Iris pigment epithelial cell (primary cell): ENCODE measurements at places on chromosomes 5 and 9.

GRCh38 chr5:86008293-86008692, 609.4 kb upstream of the COX7C start:
- no peak for DNase-seq

- DNase-seq = peak; percentile 74
These were observed 8.4 kb upstream of the RUSC2 start for GRCh38 chr9:35481347-35481975.

DNA sequence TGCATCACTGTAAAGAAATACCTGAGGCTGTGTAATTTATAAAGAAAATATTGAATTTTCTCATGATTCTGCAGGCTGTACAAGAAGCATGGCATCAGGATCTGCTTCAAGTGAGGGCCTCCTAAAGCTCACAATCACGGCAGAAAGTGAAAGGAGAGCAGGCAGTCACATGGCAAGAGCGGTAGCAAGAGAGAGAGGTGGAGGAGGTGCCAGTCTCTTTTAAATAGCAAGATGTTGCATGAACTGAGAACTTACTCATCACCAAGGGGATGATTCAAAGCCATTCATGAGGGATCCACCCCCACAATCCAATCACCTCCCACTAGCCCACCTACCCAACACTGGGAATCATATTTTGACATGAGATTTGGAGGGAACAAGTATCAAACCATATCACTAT, 184.5 kb upstream of the PAPPA start:
- peak; percentile 49 for DNase-seq

DNA sequence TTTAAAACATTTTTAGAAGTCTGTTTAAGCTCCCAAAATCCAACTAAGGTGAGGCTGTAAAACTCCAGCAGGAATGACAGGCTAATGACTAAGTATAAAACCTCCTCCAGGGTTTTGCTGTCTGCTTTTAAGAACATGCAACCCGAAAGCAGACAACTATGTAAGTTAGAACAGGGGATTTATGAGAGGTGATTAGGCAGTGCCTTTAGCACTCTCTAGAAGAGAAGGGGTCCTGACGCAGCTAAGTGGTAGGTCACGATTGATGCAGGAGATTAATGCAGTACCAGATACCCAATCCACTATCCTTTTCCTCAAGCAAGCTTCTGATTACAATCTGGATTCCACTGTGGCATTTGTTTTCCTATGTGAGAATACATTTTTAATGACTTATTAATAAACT, 25.9 kb downstream of the HOMER1 start:
- DNase-seq = no peak

- DNase-seq = peak; percentile 92
These were observed 119.8 kb downstream of the LPAR1 start for GRCh38 chr9:110918316-110919049.

- no peak for DNase-seq
These were observed 321.4 kb upstream of the SEMA6A start for GRCh38 chr5:116896001-116896400.

- DNase-seq = peak; percentile 57
These were observed 68.7 kb upstream of the ZNF618 start for GRCh38 chr9:113807173-113808061.

GRCh38 chr9:34988218-34989002, 1.1 kb upstream of the DNAJB5 start:
- DNase-seq = peak; percentile 22

DNA sequence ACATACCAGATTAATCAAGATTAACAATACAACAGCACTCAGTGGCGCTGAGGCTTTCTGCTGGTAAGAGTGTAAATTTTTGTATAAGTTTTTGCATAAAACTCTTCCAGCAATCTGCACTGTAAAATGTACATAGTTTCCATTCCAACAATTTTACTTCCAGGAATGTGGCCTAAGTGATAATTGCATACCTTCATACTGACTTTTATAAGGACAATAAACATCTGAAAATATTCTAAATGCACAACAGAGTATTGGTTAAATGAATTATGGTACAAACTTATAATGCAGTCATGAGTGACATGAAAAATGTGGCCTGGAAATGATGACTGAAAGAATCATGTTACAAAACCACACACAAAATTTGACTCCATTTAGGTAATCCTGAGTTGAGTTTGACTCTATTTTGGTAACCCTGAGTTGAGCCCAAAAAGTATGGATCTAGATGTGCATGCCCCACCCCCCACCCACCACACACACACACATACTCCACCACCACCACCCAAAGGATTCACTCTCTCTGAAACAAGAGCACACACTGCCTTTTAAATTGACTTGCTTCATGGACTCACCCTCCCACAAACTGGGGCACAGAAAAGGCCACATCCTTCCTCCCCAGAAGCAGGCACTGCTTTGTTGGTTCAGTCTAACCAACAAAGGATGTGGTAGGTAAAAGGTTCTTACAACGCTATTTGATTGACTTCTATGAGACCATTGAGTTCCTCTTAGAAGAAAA, 137.6 kb downstream of the SUSD1 start:
- peak; percentile 88 for DNase-seq

- DNase-seq = peak; percentile 96
These were observed 1.9 kb upstream of the PJA2 start for GRCh38 chr5:109411627-109412026.

GRCh38 chr5:447501-447900, 4.5 kb downstream of the EXOC3 start:
- no peak for DNase-seq

GRCh38 chr5:153617190-153617589, 126.7 kb downstream of the GRIA1 start:
- DNase-seq = peak; percentile 52

DNA sequence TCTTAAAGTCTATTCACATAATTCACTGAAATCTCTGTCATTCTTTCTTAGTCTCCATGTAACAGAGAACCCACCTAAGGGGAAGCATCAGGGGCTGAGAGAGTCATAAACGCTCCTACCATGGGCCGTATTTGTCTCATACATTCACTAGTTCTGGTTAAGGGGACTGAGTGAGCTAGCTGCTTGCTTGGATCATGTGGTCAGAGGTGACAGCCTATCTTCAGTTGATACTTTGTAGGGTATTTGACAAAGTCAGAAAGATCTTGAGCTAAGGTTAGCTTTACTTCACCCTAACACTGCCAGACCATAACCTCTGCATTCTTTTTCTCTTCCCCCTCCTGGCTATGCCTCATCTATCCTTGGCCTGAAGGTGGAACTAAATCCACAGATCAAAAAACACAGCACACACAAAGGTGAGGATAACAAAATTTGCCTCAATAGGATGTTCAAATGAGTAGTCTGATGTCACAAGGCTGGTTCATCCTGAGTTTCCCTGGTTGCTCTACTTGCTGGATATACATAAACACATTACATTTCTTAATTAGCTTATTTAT, 66.5 kb downstream of the MARCHF3 start:
- DNase-seq = no peak

DNA sequence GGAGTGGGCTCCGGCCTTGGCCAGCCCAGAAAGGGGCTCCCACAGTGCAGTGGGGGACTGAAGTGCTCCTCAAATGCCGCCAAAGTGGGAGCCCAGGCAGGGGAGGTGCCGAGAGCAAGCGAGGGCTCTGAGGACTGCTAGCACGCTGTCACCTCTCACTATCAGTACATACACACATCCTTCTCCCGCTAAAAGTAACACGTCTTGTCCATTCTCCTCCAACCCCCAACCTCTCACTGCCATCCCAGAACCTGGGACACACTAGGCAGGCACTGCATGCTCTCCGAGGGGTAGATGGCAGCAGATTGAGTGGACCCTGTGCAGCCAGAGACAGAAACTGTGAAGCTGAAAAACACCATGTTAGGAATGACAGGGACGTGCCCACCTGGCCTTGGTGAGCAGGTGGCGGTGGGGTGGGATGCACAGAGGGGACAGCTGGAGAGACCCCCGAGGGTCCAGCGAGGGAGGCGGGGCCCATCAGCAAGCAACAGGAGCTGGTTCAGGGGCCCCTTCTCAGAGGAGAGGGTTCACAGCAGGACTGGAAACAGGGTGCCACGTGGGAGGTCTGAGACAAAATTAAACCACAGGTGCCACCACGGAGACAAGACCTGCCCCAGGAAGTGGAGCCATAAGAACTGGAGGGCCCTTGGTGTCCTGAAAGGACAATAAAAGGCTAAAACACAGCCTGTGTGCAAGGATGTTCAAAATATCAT, 16.9 kb downstream of the SEMA4D start:
- no peak for DNase-seq
